ENCODE measurements at places on chromosomes 2 and 18.

- no peak for DNase-seq
These were observed 2.4 kb upstream of the ZEB2 start for GRCh38 chr2:144522176-144522896.

DNA sequence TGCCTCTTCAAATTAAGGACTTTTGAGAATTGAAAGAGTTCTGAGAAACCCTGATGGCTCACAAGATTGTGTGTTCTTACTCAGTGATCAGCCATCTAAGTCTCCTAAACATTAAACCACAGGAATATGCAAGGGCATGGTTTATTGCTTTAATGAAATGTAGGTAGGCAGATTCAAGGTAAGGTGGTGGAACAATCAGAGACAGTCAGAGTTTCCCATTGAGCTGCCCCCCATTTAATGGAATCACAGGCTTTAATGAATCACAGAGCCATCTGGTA lies 107.8 kb upstream of the LRATD1 start:
- DNase-seq: no peak

GRCh38 chr2:212549941-212550340 lies 11.3 kb upstream of the ERBB4 start:
- no peak for DNase-seq

GRCh38 chr18:7064346-7064745 lies 53.3 kb downstream of the LAMA1 start:
- DNase-seq: no peak

- no peak for DNase-seq
These were observed 30.9 kb upstream of the EGR4 start for GRCh38 chr2:73324126-73324725.

DNA sequence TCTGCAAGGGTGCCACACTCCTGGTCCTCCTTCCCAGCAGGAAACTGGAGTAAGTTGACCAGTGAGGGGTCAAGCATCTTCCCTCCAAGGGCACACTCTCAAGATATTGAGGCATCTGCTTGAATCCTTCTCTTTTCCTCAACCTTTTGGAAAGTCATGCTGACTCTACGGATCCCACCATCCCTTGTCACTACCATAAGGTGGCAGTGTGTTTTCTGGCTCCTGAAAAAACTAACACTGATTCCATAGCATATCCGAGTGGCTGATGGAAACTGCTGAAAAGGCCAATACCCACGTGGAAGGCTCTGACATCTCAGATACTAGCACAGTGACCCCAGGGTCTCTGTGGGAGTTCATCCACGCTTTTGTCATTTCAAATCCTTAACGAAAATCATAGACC lies 37.1 kb downstream of the GPR45 start:
- no peak for DNase-seq

GRCh38 chr2:141515931-141516330 lies 614.9 kb downstream of the LRP1B start:
- no peak for DNase-seq

- no peak for DNase-seq
These were observed 41.7 kb downstream of the DNMT3A start for GRCh38 chr2:25300001-25300400.

- no peak for DNase-seq
These were observed 75.5 kb downstream of the ZNF385B start for GRCh38 chr2:179785902-179786301.

DNA sequence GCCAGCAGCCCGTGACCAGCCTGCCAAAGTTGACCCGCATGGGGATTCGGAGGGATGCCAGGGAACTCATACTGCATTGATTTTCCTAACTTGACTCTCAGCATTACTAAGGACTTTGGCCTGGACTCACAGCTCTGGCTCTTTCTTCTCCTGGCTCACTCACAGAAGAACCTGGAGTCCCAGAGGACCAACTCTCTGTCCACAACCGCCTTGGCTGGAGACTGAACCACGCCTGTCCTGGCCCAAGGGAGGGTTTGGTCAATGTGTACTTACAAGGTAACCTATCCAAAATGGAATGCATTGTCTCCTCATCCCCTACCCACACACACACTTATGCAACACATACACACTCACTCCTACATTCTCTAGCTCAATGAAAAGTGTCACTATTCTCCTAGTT lies 135.6 kb upstream of the KLHL29 start:
- DNase-seq: no peak

GRCh38 chr2:116948258-116948657 lies 866.2 kb upstream of the DDX18 start:
- no peak for DNase-seq

DNA sequence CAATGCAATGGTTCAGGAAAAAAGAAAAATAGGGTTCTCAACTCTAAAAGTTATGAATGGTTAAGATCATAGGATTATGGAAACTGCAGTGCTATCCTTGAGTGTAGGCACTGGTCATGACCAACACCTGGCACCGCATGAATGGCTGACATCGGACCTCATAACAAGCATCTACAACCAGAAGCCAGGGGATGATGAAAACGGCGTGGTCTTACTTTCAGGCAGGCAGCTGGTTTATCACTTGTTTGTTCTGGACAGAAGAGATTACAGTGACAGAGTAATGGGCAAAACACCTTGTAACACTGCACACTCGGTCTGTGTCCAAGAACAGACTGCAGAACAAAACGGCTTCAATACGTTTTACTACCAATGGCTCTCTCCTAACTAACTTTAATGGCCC lies 132.8 kb downstream of the STK39 start:
- no peak for DNase-seq

GRCh38 chr2:28958689-28959088 lies 22.4 kb upstream of the TOGARAM2 start:
- peak; percentile 18 for DNase-seq

DNA sequence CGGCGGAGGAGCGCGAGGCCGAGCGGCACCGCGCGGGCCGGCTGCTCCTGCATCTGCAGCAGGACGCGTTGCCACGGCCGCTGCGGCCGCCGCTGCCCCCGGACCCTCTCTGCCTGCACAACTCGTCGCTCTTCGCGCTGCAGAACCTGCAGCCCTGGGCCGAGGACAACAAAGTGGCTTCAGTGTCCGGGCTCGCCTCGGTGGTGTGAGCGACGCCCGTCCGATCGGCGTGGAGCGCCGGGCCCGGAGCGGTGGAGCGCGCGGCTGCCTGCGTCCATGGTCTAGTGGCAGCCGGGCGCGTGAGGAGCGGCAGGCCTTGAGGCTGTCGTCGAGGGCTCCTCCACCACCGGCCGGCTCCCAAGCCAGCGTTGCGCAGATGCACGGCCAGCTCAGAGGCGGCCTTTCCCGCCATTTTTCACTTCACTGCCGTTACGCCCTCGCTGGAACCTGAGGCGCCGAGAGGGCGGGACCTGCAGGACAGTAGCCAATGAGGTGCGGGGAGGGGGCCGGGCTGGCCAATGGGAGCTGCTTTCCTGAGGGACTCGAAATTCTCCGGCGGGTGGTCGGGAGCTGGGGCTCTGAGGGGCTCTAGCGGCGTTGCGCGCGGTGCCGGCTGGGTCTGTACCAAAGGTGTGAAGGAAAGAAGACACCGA lies 1.9 kb downstream of the TLX2 start:
- peak; percentile 76 for DNase-seq

DNA sequence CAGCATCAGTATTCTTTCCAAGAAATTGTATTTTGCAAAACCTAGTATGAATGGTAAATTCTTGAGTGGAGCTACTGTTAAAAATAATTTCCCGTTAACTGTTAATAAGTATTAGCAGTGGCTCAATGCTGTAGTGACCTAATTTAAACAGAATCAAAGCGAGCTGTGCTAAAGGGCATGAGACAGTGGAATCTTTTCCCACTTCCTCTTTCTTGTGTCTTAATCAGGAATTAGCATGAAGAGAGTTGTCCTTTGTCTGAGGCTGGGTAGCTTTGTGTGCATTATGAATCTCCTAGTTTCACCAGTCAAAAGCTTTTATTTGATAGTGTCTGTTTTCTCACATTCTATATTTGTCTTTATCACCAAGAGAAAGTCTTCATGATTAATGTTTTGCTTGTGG lies 298.8 kb upstream of the GCFC2 start:
- DNase-seq: no peak

- DNase-seq: no peak
These were observed 67.5 kb upstream of the BZW1 start for GRCh38 chr2:200744201-200744602.

GRCh38 chr2:38665854-38666555 lies at the start of gene GALM:
TSS of gene GALM (plus strand) at chr2:38666114. CDS start at chr2:38666162, 48 bp downstream.
- peak; percentile 49 for DNase-seq

DNA sequence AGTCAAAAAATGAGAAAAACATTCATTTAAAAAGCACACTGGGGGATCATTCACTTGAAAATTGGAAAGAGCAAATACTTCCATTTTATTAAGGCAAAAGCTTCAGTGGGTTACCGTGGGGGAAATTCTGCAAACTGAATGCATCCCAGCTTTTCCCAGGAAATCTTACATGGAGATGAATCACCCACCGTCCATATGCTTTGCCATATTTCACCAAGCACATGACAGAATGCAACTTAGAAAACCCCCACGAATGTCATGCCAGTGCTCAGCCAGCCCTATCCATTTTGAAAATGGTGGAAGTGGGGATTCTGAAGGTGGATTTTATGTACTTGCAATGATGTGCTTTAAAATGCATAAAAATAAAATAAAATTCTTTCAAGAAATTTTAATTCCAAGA lies 485.5 kb upstream of the ID2 start:
- no peak for DNase-seq

DNA sequence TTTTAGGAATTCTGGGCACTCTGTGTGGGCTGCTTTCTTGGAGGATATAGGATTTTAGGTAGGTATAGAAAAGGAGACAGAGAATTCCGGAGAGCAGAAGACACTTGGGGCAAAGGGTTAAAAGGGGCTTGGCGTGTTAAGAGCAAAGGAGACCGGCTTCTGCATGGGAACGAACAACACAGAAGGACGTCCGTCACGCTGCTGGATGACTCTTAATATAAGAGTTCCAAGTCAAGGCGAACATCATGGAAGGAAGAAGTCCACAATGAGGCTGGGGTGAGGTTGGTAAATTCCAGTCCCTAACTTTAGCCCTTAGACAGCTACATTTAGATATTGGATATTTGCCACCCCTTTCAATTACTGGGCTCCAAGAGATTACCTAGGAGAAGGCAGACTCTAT lies 15.9 kb upstream of the SLC20A1 start:
- DNase-seq: no peak

Measured in CD4-positive, alpha-beta T cell treated with Interferon gamma for 1 hour (primary cell).